Activated gamma-delta T cell (primary cell): ENCODE measurements at places on chromosomes 7 and 10.

DNA sequence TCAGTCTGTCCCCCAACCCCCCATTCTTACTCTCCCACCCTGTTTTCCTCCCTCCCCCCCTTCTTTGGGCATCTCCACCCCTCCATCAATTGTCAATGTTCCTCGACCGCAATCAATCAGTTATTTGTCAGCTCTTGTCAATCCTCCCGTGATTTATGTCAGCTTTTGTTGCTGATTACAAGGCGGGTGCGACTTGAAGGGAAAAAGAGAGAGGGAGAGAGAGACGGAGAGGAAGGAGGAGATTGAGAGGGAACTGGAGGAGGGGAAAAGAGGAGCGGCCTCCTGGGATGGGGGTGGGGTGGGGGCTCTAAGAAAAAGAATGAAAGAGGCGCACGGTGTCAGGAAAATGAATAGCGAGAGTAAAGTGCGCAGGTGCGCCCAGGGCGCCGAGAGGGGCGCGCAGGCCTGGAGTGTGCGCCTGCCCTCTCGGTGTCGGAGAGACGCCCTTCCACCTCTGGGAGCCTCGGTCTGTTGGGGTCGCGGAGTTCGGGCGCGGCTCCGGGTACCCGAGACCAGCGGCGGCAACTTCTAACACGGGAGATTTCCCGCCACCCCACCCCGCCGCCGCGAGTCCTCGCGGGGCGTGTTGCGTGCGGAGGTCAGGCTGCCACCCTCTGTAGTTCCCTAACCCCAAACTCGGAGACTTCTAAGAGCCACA, 1.1 kb upstream of the ZNF503 start:
- no peak for DNase-seq

GRCh38 chr10:44857363-44858016, 53.6 kb upstream of the TMEM72 start:
- DNase-seq, result no peak

- DNase-seq, result no peak
These were observed 288.0 kb downstream of the PTPRN2 start for GRCh38 chr7:158299607-158300006.

DNA sequence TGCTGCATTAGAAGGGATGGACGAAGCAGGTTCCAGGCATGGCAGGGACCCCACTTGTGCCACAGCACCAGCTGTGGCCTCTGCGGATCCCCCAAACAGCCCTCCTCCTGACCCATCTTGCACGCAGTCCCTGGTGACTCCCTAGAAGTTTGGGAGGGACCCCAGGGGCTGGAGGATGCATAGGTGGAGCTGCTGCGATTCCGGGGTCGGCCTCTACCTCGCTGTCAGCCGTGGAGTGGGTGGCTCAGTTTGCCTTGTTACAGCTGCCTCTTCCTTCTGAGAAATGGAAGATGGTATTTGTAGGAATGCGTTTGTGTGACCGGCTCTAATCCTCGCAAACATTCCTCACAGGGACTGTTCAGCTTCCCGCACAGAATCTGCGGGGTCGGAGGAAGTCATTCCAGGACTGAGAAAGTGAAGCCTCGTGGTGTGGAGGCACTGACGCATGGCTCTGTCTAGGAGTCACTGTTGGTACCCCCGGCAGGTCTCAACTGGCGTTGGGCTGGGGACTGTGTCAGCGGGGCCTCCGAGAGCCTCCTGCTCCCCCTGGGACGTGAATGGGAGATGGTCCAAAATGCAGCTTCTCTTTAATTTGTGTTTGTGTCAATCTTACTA, 17.5 kb downstream of the PWWP2B start:
- DNase-seq, result no peak

GRCh38 chr10:88427024-88427423, 156.1 kb downstream of the RNLS start:
- DNase-seq, result no peak

GRCh38 chr10:31644931-31645633, 283.5 kb downstream of the ARHGAP12 start:
- DNase-seq, result no peak

DNA sequence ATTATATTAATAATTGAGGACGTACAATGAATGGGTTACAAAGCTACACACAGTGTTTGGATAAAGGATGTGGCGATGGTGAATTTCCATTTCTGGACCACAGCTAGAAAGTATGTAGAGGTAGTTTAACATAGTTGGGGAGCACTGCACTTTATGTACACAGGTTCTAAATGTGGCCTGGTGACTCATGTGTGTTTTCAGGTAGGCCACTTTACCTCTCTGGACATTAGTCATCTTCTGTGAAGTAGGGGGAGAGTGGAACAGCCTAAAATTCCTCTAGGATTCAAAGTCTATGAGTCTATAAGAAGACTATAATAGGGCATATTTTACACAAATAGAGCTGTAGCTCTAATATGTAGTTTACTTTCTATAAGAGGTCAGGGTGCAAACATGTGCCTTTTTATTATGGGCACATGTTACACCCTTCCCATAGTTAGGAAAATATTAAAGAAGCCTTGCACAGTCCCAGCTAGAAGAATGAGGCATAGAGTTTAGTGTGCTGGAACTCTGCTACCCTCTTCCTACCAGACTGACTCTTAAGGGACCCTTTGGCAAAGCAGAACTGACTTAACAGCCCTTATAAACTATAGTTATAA, 594.9 kb downstream of the LRMDA start:
- DNase-seq, result no peak

- DNase-seq, result no peak
These were observed 30.6 kb upstream of the PARP12 start for GRCh38 chr7:140093375-140093774.

DNA sequence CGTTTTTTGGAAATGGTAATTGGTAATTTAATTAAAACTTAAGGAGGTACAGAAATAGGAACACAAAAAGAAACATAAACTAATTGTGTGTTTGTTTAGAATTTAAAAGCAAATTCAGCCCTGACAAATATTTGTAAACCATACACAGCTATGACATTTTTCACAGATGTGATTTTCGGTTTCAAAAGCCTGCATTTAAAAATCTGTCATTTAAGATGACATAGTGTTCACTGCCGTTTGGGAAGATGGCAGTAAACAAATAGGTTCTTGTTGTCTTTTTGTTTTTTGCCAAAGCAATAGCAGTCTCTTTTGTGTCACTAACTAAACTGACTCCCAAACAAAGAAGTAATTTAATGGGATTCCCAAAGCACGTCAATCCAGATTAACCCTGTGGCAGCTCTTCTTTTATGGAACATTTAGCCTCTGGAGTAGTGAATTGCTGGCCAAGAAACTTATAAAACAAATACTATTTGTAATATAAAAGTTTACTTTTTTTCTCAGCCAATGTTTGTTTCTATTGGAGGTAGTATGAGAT, 697.6 kb downstream of the PHTF2 start:
- DNase-seq, result no peak

- no peak for DNase-seq
These were observed 141.6 kb upstream of the TCERG1L start for GRCh38 chr10:131452926-131453720.

DNA sequence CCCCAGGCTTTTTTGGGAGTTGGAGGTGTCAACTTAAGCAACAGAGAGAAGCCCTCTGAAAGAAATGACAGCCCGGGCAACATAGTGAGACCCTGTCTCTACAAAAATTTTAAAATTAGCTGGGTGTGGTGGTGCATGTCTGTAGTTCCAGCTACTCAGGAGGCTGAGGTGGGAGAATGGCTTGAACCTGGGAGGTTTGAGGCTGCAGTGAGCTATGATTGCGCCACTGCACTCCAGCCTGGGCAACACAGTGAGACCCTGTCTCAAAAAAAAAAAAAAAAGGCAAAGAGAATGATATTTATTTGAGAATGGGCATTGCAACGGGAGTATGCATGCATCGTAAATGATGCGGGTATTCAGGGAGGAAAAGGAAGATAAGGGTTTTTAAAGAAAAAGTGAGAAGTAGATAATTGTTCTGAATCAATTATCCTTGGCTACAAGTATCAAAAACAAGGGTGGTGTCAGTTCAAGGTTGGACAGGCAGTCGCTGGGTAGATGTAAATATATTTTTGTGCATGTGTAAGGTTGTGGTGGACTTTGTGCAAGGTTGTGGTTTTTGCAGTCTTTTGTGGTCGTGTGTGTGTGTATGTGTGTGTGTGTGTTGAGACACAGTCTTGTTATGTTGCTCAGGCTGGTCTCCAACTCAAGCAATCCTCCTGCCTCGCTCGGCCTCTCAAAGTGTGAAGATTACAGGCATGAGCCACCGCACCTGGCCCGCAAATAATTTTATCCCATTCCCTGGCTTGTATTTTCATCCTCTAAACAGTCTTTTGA, 65.6 kb downstream of the COL26A1 start:
- no peak for DNase-seq

GRCh38 chr7:74271742-74272141, 17.5 kb upstream of the CLIP2 start:
- DNase-seq, result no peak

GRCh38 chr7:75066521-75066920, 7.1 kb downstream of the RCC1L start:
- DNase-seq, result no peak

DNA sequence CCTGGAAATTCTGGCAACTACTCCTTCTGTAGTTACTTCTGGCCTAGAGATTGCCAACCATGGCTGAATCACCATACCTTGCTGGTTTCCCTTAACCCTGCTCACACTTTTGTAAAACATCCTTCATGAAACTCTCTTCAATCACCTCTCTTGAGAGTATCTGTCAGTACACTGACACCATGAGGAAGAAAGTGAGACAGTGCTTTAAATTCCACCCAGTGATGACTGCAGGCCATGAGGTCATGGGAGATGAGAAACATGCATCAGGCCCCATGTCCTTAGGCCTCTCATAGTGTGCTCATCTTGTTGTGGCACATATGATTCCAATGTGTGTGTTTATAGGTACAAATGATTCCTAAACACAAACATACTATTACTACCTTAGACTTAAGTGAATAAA, 24.6 kb upstream of the NAMPT start:
- no peak for DNase-seq

DNA sequence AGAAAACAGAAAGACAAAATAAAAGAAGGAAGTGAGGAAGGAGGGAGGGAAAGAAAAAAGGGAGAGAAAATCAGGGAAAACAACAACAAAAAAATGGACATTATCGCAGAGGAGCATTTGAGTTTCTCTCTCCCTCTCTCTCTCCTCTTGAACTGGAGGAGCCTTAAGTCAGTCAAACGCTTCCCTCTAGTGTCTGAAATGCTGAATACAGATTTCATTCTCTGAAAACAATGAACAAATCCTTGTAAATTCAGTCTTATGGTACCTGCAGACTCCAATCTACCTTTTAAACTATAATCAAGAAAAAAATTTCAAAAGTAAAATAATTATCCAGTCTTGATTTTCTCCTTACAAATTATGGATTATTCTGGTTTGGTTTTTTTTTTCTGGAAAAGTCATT, 89.2 kb upstream of the PFKP start:
- DNase-seq, result no peak

DNA sequence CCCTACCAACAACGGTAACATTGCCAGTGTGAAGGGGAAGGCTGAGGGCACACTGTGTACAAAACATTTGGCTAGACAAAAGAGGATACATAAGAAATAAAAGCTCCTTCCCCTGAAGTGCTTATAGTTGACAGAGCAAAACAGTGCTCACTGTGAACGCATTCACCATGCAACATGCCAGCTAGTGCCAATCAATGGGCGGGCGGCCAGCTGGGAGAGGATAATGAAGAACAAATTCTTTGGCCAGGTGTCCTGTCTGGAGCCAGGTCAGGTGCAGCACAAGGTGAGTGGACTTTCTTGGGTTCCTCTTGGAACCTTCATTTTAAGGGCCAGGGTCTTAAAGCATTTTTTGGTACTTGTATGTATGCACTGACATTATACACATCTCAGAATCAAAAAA, 106.1 kb downstream of the ICA1 start:
- DNase-seq, result no peak

DNA sequence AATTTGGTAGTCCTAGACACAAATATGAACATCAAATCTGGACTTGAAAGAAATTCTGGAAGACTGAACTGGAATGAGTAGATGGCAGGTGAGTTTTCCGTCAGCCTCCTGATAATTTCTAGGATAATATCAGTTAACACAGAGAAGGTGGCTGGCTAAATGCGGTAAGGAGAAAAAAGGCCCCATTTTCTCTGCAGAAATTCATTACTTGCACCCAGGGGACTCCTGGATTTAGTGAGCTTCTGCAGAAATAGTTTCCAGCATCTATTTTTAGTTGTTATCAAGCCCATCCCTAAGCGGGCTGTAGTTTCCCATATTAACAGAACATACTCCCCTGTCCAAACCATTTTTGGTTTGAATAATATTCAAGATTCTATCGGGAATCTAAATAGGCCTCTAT, 181.9 kb upstream of the TCERG1L start:
- no peak for DNase-seq

GRCh38 chr10:69876286-69876685, 74.6 kb downstream of the COL13A1 start:
- DNase-seq, result no peak

DNA sequence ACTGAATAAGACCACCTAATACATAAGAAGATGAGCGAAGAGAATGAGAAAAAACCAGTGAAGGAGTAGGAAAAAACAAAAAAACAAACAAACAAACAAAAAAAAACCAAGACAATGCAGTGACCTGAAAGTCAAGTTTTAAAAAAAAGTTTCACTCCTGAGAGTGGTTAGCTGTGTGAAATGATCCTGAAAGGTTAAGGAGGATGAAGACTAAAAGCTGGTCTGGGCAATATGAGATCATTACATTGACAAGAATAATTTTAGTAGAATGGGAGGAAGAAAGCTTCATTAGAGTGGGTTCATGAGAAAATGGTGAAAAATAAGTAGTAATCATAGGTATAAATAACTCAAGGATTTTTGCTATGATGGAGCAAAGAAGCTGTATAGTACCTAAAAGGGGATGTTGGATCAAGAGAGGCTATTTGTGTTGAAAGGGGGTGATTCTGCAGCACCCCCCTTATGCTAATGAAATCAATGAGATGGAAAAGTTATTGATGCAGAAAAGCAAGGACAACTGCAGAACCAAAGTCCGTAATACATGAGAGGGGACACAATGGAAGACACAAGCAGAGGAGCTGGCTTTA, 80.2 kb downstream of the KMT2C start:
- no peak for DNase-seq

DNA sequence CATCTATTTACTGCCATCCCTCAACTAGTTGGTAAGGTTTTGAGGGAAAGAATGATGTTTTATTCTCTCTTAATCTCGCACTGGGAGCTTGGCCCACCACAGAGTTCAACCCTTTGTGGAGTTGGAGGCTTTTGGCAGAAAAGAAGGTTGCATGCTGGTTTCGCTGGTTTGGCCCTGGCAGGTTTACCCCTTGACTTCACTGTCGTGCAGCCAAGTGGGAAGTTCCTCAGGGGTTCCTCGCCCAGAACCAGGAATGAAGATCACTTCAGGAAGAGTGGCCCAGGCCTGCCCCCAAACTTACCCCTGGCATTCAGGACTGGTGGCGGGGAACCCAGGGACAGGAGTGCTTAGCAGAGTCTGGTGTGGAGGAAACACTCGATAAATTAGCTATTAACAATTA, 103.1 kb upstream of the LYZL2 start:
- DNase-seq, result no peak

DNA sequence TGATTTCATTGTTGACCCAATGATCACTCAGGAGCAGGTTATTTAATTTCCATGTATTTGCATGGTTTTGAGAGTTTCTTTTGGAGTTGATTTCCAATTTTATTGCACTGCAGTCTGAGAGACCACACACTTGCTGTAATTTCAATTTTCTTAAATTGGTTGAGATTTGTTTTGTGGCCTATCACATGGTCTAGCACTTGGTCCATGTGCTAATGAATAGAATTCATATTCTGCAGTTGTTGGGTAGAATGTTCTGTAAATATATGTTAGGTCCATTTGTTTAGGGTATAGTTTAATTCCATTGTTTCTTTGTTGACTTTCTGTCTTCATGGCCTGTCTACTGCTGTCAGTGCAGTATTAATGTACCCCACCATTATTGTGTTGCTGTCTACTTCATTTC, 36.3 kb upstream of the PPP1R9A start:
- DNase-seq, result no peak

GRCh38 chr7:119397156-119397555, 875.8 kb upstream of the KCND2 start:
- no peak for DNase-seq
